Fibroblast of skin of left biceps (primary cell): ENCODE measurements at places on chromosomes 13 and 19.
A peak's percentile ranks its signal among the peaks of the same experiment; 100 is the strongest.

DNA sequence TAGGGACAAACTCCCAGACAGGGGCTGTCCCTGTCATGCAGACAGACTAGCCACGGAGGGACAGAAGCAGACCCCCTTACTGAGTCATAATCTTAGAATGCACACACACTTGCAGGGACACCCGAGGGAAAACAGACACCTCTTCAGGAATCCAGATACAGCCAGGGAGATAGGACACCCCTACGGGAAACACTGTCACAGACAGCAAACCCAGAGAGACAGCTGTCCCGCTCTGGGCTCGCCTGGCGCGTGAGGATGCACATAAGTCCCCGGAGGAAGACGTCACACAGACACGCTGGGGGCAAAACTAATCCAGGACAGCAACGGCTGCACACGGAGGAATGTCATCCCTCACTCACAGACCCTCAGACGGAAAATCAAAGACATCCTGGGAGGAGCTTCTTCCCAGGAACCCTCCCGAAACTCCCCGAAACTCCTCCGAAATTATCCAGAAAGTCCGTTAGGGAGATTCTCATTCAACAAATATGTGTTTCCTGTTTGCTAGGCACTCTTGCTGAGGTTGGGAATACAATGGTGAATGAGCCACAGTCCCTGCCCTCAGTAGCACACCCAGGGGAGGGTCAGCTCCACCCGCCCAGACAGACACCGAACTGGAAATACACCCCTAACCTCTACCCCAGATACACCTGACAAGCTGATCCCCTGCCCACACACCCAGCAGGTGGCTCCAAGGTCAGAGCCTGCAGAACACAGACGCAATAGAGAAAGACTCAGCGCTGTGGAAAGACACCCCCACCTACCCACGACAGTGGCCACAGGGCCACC lies 15.2 kb upstream of the TOMM40 start:
- no peak for DNase-seq

DNA sequence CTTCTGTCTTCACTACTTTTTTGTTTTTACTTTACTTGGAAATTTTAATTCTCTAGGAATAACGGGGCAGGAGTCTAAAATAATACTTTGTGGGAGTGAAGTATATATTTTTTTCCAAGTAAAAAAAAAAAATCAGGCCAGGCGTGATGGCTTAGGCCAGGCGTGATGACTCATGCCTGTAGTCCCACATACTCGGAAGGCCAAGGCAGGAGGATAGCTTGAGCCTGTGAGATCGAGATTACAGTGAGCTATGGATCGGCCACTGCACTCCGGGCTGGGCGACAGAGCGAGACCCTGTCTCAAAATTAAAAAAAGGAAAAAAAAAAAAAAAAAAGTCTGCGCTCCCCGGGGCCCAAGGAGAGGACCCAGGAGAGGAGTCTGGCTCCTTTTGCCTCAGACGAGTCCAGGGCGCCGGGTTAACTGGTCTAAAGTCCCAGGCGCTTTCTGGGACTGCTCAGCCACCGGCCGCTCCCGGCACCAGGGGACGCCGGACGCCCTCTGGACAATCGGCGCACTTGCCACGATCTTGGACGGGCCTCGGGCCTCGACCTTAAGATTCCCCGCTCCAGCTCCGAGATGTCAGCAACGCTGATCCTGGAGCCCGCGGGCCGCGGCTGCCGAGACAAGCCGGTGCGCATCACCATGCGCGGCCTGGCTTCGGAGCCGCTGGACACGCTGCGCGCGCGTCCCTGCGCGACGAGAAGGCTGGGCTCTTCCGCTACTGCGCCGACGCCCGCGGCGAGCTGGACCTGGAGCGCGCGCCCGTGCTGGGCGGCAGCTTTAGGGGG lies 2.7 kb upstream of the ZFP82 start:
- no peak for DNase-seq

- DNase-seq: no peak
Measured at GRCh38 chr13:23902975-23903905, 5.9 kb upstream of the C1QTNF9B start.

GRCh38 chr19:53826876-53827275 lies 2.8 kb upstream of the NLRP12 start:
- DNase-seq: peak; percentile 22

DNA sequence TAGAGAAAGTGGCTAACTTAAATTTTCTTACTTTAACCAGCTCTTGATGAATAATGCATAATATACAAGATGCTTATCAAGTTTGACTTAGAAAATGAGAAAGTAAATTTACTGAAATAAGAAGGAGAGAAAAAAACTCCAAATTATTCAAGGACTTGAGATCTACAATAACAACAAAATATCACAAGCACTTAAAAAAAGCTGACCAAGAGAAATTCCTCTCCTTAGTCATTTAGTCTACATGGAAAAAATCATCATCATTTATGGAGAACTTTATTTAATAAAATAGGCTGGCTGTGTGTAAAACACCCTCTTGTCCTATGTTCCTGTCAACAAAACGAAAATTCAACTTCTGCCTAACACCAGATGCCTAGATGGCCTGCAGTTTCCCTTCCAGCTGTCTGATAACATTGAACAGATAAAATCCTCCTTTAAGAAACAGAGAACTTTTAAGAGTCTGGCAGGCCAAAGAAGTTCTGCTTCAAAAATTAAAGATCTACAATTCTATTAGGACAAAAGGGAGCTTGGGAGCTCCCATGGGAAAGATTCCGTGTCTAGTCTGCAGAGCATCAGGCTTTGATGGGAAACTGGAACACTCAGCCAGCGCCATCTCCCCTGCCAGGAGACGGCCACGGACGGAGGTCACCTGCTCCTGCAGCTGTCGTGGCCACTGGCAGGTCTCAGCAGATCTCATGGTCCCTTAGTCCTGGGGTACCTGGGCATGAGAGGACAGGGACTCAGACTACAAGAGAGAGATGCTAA lies 37.9 kb upstream of the ATP11A start:
- no peak for DNase-seq

GRCh38 chr13:77477299-77477848 lies 58.1 kb upstream of the SCEL start:
- DNase-seq: no peak

DNA sequence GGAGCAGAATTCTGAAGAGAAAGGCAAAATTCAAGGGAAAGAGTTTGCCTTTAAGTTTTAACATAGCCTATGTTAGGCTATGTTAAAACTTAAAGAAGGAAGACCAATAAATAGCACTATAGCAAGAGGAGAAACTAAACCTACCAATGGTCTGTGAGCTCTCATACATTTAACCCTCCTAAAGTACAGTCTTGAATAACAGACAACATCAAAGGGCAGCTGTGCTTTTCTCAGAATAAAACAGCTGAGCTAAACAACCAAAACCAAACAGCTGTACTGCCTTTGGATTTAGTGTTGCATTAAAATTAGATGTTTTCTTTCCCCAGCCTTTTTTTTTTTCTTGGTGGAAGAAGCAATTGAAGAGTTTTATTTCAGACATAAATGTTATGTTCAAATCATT lies 34.0 kb downstream of the KLF5 start:
- no peak for DNase-seq

DNA sequence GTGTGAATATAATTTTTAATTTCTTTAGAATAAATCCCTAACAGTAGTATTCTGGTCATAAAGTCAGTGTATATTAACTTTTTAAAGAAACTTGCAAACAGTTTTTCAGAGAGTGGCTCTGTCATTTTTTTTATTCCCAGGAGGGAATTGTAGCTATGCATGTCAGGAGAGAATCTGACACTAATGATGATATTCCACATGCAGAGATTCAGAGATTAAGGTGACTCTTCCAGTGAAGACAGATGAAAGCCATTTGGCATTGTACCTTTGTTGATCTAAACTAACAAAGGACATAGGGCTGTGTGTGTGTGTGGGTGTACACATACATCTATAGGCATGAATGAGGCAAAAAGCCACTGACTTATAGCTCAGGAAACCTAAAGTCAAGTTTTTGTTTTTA lies 99.9 kb downstream of the TNFSF13B start:
- no peak for DNase-seq

- no peak for DNase-seq
Measured at GRCh38 chr13:36710396-36710795, 36.6 kb downstream of the SERTM1 start.

DNA sequence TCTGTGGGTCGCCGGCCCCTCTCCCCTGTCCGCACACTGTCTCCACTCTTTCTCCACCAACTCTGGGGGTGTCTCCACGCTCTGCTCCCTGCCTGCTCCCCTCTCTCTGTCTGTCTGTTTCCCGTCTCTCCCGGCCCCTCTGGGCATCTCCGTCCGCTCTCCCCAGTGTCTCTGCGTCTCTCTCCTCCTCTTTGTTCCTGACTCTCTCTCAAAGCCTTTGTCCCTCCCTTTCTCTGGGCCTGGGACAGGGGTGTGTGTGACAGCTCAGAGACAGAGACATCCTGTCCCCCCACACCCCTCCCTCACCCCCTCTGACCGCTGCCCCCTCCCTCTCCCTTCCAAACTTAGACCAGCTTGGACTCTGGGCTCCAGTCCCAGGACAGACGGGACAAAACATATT lies 668 bp upstream of the SBK3 start:
- no peak for DNase-seq

- no peak for DNase-seq
Measured at GRCh38 chr13:42876270-42876714, 94.9 kb downstream of the FAM216B start.

- no peak for DNase-seq
Measured at GRCh38 chr13:98954313-98954712, 23.6 kb downstream of the DOCK9 start.

- no peak for DNase-seq
Measured at GRCh38 chr19:46079576-46079975, 38.8 kb upstream of the IGFL4 start.

- no peak for DNase-seq
Measured at GRCh38 chr19:43639519-43640423, at the start of gene CADM4. Gene CADM4, minus strand, starts transcription at chr19:43639850. Its CDS starts 60 bp downstream, at chr19:43639790.

- no peak for DNase-seq
Measured at GRCh38 chr19:27676877-27677276, 1536.1 kb downstream of the UQCRFS1 start.

GRCh38 chr13:41465241-41465847 lies 8.0 kb downstream of the RGCC start:
- peak; percentile 26 for DNase-seq

DNA sequence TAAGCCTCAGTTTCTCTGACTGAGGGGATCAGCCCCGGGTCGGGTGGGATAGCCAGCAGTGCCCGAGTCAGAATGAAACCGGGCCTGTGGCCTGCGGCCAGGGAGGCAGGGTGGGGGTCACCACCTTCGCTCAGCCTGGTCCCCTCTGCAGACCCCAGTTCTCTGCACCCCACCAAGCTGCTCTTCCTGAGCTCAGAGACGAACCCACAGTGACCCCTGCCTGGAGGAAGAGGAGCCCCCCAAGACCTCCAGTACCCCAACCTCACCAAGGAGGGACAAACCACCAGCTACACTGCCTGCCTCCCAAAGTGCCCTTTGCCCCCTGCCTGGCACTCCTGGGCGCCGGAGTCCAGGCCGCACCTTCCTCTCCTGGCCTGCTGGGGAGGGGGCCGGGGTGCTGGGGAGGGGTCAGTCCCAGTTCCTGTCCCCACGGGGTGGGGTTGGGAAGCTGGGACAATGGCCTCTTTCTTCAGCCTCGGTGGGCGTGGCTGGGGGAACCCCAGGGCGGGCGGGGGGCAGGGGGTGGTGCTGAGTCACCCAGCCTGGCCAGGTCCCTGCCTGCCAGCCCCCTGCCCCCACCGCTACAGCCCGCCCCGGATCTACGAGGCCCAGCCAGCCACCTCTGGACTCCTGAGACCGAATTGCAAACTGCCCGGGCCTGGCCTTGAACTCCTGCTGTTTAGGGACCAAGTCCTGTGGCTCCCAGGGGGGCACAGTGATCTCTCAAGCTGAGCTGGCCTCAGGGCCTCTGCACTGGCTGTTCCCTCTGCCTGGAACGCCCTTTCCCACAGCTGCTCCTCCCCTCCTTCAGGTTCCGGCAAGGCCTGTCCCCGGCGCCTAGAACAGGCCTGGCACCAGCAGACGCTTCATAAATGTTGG lies 14.3 kb downstream of the ZBTB7A start:
- no peak for DNase-seq

DNA sequence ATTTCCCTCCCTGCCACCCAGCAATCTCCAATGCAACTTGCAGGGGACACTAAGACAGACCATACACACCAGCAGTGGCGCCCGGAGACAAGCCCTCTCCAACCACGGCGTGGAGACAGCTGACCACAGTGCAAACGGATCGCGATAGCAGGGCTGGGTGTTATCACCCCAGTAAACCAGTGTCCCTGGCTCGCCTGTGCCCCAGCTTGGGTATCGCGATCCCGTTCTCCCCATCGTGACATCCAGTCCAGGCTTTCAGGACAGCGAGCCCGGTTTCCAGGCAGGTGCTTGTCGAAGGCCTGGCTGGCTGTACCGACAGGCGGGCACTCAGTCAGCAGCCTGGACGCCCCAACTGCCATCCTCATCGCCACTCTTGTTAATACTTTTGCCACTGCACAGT lies 20.7 kb upstream of the NANOS2 start:
- DNase-seq: no peak

GRCh38 chr19:10390652-10391286 lies 10.4 kb upstream of the TYK2 start:
- DNase-seq: no peak

DNA sequence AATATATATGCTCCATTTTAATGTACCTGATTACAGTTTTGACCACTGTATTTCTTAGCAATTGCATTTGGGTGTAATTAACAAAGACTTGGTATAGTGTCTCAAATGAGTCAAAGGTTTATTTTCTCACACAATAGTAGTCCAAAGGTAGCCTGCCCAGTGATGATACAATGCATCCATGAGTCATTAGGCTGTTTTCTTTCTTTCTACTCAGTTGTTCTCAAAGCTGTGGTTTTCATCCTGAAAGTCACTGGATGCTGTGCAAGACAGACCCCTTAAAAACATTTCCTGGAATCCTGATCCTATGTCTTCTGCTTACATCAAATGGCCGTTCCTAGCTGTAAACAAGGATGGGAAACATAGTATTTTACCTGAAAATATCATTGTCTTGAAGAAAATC lies 651.2 kb upstream of the MIR17HG start:
- DNase-seq: no peak
